NCI-H1930 (cell line): ENCODE measurements at places on chromosomes 7 and 10.

DNA sequence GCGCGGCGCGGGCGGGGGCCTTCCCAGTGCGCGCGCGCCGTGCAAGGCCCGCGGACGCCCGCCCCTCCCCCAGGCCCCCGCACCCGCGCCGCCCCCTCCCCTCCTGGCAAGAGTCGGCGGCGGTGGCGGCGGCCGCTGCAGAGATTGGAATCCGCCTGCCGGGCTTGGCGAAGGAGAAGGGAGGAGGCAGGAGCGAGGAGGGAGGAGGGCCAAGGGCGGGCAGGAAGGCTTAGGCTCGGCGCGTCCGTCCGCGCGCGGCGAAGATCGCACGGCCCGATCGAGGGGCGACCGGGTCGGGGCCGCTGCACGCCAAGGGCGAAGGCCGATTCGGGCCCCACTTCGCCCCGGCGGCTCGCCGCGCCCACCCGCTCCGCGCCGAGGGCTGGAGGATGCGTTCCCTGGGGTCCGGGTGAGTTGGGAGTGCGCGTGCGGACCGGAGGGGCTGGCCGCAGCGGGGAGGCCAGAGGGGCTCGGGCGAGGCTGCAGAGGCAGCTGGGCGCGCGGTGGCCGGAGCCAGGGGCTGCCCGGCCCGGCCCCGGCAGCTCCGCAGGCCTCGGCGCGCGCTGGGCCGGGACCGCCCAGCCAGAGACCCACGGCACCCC, at the start of gene BMPR1A:
Gene BMPR1A, plus strand, starts transcription at position 109 of the 602 bp plus-strand sequence. CDS start 119,400 bp downstream, outside the sequence.
- DNase-seq = no peak

DNA sequence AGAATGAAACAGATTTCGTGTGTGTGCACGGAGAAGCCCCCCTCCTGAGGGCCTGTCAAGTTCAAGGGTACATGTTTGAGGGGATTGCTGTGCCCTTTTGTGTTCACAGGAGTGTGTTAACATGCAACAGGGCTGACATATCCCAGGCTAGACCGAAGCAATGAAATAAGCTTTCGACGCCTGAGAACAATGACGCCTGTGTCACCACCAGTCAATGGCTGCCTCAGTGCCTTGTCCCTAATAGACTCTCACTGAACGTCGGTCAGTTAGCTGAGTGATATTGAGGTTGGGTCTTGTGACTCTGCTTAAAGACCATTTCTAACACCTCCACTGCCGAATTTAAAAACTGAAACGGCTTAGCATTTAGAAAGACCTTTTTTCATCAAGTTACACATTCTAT, 175.2 kb upstream of the TCF7L2 start:
- DNase-seq = no peak

DNA sequence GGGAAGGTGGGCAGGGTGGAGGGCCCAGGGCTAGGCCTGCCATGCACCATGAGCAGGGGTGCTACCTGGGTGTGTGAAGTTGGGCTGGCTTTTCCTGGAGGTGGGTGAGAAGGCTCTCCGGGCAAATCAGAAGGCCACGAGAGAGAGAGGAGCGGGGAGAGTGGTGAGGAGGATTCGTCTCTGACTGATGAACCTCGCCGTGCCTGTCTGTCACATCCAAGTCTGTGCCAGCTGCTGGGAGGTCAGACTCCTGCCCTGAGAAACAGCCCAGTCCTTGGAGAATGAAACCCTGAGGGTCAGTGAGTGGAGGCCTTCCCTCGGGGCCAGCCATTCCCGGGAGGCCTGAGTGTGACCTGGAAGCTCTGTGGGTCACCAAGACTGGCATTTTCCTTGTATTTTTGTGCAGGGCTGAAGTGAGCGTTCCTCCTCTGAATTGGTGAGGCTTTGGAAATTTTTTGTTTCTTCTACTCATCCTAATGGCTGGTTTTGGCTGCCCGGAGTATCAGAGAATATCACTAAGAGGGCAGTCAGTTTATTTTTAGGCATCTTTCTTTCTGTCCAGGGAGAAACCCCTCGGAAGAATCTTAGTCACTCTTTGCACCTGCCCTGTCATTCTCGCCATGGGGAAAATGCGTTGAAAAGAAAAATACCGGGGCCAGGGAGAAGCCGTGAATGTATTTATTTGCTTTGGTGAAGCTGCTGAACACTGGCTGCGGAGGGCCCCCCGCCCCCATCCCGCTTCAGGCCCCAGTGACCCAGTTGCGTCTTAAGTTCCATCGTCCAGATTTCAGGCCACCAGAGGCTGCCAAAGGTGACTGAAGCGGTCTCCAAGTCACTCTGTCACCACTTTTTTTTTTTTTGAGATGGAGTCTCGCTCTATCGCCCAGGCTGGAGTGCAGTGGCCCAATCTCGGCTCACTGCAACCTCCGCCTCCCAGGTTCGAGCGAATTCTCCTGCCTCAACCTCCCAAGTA, 6.5 kb upstream of the AP5Z1 start:
- DNase-seq = no peak

- no peak for DNase-seq
Observed at GRCh38 chr10:34967335-34967880, 122.7 kb downstream of the CUL2 start.

DNA sequence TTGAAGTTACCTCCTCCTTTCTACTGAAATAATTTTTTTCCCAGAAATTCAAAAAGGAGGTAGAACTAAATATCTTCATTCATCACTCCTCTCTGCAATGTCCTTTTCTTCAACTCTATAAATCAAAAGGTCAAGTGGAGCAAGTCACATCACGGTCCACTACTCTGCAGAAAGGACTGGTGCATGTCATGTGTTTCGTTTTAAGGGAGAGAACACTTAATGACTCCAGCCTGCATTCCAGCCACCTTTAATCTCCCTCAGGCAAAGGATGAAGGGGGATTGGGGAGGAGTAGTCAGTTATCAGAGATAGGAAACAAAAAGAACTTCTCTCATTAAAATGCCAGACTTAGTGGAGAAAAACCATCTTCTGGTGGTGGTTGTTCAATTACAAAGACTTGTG, 78.9 kb downstream of the ANK3 start:
- no peak for DNase-seq

DNA sequence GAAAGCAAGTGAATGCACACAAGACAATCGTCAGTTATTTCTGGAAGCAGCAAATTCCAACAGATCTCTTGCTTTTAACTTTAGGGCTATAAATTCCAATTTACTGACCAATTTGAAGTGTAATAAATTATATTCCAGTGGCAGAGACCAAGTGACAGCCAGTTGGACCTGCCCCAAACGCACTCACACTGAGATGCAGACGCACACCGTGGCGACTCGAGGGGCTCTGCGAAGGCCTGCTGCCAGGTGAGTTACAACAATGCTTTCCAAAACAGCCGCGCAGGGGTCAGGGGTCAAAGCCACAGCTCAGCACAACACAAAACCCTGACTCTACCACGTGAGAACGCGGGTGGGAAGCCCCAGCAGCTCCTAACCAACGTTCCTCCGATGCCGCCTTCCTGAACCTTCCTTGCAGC, 97.4 kb downstream of the ZRANB1 start:
- DNase-seq = no peak

- DNase-seq = no peak
Observed at GRCh38 chr7:47210281-47210854, 371.5 kb downstream of the TNS3 start.

DNA sequence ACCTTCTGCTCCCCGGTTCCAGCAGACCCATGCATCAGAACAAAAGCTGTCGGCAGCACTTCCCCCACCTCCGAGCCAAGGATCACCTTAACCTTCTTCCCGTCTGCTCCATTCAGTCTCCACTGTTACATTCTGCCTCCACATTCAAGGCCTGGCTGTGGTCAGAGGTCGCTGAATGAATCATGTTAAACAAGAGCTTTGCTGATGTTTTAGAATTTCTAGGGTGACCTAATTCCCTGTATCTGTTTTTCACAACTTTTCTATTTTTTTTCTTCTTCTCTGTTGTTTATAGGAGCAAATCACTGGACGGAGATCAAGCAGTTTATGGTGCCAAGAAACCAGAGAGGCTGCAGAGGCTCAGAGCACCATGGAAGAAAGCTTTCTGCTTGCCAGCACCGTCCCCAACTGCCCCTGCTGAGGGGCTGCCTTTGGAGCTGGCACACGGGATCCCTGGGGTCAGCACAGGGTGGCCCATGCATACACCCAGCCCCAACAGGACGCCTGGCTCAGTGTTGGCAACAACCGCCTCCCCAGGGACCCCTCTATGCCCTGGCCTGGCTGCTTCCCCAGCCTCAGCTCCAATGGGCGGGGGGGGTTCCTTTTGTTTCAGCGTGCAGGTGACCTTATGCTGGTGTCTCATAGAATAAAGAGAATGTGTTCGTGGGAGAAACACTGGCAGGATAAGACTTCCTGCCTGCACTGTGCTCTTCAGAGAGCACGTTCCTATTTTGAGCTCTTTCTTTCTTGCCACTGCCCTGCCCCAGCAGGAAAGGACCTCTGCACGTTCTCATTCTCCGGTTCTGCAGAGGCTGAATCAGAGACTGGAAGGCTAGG, 182.7 kb upstream of the LYZL2 start:
- DNase-seq = no peak
